Stimulated activated CD8-positive, alpha-beta memory T cell treated with anti-CD3 and anti-CD28 coated beads, Interleukin-15, amount 100 ng/mL, for 24 hours (primary cell): ENCODE measurements at places on chromosomes 12 and 14.

DNA sequence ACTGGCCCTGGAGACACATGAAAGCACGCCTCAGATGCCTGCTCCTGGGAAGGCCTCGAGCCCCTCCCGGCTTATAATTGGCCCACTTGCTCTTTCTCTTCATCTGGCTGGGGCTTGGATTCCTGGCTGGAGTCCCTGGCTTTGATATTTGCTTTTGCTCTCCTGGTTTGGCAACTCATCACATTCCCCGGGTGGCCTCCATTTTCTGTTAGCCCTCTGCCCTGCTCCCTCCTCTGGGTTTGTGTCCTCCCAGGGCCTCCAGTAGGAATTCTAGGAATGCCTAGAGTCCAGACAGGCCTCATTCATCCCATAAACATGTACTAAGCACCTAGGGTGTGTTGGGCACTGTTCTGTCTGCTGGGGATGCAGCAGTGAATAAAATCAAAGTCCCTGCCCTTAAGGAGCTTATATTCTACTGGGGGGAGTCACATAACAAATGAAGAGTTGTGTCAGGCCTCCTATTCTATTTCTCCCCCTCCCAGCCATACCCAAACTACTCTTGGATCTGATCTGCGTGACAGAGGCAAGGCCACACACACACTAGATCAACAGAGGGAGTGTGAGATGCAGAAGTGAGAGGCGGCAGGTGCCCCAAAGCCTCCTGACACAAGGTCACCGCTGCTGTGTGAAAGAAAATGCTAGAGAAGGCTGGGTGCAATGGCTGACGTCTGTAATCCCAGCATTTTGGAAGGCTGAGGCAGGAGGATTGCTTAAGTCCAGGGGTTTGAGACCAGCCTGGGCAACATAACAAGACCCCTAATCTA, 21.3 kb upstream of the TSPAN9 start:
- DNase-seq: no peak

GRCh38 chr12:78037707-78038106, 207.0 kb downstream of the NAV3 start:
- DNase-seq: no peak

GRCh38 chr14:91872517-91873470, 5.5 kb upstream of the TC2N start:
- no peak for DNase-seq

- DNase-seq: no peak
Observed at GRCh38 chr12:2794191-2794735, 507 bp upstream of the FKBP4 start.

DNA sequence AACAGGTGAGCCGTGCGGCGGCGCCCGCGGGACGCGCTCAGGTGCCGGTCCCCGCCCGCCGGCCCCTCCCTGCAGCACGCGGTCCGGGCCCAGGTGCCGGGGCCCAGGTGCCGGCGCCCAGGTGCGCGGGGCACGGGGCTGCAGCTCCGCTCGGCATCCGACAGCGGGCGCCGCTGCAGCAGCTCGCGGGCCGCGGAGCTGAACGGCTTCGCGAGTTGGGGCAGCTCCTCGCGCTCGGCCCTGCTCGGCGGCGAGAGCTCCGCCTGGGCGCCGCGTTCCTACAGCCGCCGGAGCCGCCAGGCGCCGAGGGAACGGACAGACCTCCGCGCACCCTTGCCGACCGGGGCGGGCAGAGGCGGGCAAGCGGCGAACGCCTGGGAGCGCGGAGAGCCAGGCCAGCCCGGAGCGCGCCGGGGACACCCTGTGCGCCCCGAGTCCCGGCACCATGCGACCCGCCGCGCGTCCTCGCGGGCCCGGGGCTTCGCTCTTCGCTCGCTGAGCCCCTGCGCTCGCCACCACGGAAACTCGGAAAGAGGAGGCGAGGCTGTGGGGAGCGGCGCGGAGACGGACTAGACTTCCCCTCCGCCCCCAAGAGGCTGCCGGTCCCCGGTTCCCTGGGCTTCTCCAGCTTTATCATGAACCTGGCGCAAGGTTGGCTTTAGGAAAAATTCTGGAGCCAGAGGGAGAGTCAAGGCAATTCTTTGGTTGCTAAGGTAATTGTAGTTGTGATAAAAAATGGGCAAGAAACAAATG, at the start of gene RGS6:
RGS6 (plus strand) TSS at position 201 of the 753 bp plus-strand sequence.
- no peak for DNase-seq

GRCh38 chr14:50599700-50600444, 39.9 kb downstream of the ATL1 start:
- DNase-seq: no peak

GRCh38 chr12:29012673-29013072, 136.4 kb upstream of the FAR2 start:
- DNase-seq: no peak

- DNase-seq: no peak
Observed at GRCh38 chr14:81638656-81639280, 105.1 kb upstream of the SEL1L start.

DNA sequence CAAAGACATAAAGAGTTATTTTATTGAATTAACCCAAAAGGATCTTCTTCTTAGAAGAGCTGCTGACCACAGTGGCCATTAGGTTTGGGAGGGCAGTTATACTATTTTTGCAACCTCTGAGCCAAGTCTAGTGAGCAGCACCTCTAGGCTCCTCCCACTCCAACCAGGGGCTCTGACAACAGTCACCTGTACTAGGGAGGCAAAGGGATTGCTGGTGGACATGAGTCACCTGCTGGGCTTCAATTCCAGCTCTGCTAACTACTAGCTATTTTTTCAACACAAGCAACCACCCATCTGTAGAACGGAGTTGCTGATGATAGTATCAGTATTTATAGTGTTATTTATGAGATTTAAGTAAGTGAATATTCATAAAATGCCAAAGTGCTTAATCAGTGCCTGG, 166.0 kb downstream of the KLHL28 start:
- DNase-seq: no peak

- DNase-seq: no peak
Observed at GRCh38 chr12:30515351-30515750, 180.3 kb downstream of the IPO8 start.

- no peak for DNase-seq
Observed at GRCh38 chr14:100994756-100995330, 91.3 kb upstream of the RTL1 start.

GRCh38 chr12:8948701-8949341, 624 bp downstream of the M6PR start:
- no peak for DNase-seq

- no peak for DNase-seq
Observed at GRCh38 chr14:56342494-56342942, 224.3 kb downstream of the PELI2 start.

DNA sequence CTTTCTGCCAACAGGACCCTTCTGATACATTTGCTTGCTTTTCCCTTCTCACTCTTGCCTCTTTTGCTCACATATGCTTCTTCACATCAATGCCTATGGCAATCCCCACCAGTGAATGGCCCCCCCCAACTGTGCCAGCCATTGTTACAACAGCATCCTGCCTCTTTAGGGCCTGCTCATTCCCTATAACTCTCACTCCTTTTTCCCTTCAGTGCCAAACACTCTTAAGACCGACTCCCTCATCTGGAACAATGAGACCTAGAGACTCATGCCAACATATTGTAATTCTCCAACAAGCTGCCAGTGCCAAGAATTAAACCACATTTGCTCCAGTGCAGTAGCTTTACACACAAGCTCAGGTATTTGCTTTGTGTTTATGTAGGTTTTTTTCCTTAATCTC, 189.0 kb downstream of the SOX5 start:
- no peak for DNase-seq
